ENCODE measurements at places on chromosomes 13 and 19.

DNA sequence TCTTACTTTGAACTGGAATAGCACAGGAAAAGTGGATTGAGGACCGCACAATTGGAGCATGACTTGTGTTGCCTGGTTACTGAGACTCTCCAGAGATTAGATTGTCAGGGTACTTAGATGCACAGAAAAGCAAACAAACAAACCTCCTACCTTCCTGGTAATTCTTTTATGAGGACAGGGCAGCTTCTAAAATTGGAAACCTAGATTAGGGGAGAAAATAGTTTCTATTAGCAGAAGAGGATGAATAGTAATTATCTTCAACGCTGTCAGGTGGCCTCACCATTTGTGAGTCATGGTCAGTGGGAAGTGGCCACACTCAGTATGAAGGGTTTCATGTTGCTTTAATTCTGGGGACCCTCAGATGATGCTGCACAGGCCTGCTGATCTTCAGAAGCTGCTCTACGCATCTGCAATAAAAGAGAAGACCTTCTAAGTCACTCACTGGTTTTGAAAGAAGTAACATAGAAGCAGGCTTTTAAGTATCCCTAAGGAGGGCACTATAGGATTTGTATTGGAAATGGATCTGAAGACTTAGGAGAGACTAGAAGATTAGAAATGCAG, 106.8 kb downstream of the LACC1 start:
- DNase-seq: no peak

DNA sequence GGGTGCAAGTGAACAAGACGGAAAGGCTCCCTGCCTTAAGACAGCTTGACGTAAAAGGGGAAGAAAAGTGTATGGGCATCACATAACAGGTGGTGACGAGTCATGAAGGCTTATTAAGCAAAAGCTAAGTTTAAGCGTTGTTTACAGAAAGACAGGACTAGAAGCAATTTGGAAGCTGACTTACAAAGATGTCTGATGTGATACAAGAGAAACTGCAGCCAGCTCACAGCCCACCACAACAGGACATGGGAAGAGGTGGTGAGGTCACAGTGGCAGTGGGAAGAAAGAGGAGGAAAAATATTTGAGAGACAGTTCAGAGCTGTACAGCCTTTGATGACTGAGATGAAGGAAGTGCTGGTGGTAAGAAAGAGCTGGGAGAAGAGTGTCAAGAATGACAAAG, 181.6 kb downstream of the KLF12 start:
- DNase-seq: no peak

DNA sequence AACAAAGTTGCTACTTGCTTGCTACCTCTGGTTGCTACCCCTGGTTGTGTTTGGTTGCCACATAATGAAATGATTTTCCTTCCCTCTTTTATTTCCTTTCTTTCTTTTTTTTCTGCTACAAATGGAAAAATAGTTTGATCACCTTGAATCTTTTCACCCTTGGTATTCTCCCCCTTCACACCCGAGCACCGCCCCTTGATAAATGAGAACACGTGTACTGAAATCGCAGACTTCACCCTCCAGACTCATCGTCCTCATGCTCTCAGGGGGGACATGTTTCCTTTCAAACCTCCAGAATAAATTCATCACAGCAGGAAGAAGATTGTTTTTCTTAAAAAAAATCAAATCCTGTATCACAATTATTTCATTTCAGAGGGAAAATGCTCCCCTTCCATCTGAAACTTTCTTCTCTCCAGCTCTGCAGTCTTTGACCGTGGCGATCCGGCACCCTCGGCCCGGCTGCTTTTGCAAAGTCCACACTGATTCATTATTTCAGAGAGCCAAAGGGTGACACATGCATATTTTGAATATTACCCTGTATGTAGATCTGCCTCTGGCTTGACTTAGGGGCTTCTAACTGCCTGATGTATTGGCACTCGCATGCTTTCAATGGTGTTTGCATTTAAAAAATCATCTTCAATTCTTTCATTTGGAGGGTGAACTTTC, 222.6 kb upstream of the MAB21L1 start:
- DNase-seq: no peak

DNA sequence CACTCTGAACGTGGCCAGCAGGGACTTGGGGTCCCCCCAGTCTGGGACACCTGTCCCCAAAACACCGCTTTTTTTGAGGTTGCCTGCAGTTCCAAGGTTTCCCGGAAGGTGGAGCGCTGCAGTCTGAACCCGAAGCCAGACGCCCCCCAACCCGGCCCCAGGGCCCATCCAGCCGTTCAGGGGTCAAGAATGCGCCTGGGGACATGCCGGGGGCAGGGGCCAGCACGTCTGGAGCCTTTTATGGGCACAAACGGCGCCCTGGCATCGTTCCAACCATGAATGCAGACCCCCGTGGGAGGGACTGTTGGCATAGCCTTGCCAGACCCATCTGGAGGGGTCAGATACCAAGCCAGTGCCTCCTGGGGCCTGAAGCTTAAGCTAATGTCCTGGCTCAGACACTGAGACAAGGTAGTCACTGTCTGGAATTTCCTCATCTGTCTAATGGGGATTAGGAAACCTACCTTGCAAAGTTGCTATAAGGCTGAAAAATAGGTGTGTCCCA, 6.9 kb downstream of the S1PR5 start:
- no peak for DNase-seq

DNA sequence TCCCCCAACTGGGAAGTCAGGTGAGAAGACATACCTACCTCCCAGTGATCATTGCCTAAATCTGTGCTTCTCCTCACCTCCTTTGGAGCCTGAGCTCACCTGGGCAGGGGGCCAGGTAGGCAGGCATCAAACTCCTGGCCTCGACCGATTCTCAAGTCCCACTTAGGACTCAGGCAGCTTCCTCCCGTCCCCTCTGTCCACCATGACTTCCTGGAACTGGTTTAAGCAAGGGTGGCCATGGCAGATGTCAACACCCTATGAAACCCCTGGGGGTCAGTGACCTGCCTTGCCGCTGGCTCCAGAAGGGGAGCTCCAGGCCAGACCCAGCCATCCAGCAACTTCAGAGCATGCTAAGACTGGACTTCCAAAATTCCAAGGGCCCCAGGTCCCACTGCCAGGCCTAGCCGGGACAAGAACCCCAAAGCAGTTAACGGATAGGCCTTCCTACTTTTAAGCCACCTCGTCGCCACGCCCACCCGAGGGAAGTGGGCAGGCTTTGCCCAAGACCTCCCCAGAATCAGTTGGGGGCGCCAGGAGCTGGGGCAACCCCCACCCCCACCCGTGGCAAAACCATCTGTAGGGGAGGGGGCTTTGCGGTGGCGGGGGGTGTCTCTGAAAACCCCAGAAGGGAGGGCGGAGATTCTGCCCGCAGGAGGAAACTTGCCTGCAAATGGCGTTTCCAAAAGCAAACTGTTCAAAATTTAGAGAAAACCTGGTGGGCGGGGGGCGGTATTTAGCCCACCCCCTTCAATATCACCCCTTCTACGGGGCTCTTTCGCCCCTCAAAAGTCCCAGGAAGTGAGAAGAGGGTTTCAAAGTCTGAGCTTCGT, 657 bp downstream of the PLIN3 start:
- peak; percentile 63 for DNase-seq

DNA sequence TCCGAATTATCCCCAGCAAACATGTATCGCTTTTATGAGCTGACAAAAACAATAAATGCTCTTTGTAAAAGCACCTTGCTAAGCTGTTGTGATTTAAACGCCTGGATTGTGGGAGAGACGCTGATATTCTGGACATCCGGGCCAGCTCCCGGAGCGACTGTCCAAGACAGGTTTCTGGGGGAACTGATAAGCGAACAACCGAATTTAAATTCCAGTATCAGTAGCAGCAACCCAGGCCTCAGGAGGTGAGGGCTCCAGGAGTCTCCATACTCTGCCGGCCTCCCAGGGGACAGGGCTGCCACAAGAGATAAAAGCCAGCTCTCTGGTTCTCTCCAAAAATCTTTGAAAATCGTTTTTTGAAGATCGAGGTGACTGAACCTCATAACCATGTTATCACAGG, 50.3 kb upstream of the VSTM2B start:
- no peak for DNase-seq

DNA sequence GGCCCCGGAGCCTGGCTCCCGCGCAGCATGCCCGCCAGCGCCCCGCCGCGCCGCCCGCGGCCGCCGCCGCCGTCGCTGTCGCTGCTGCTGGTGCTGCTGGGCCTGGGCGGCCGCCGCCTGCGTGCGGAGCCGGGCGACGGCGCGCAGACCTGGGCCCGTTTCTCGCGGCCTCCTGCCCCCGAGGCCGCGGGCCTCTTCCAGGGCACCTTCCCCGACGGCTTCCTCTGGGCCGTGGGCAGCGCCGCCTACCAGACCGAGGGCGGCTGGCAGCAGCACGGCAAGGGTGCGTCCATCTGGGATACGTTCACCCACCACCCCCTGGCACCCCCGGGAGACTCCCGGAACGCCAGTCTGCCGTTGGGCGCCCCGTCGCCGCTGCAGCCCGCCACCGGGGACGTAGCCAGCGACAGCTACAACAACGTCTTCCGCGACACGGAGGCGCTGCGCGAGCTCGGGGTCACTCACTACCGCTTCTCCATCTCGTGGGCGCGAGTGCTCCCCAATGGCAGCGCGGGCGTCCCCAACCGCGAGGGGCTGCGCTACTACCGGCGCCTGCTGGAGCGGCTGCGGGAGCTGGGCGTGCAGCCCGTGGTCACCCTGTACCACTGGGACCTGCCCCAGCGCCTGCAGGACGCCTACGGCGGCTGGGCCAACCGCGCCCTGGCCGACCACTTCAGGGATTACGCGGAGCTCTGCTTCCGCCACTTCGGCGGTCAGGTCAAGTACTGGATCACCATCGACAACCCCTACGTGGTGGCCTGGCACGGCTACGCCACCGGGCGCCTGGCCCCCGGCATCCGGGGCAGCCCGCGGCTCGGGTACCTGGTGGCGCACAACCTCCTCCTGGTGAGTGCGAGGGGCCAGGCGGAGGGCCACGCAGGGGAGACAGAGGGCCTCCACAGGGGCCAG, at the start of gene KL:
Gene KL, plus strand, starts transcription at position 10 of the 909 bp plus-strand sequence. Its CDS starts 18 bp downstream, at position 28.
- DNase-seq: peak; percentile 19

DNA sequence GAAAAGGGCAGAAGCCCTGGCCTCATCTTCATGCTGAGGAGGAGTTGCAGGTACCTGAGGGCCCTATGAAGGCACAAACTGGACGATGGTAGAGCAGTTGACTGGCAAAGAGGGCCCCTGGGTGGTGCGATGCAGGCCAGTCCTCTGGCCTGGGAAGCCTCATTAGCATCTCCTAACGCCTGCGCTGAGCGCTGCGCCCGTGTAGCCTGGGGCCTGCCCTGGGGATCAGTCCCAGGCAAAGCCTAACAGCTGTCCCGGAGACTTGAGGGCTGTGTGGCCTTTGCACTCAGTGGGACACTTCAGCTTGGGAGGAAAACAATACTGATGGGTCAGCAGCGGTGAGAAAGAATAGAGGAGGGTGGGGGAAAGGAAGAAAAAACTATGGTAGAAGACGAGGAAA, 187.7 kb downstream of the RAP2A start:
- no peak for DNase-seq

DNA sequence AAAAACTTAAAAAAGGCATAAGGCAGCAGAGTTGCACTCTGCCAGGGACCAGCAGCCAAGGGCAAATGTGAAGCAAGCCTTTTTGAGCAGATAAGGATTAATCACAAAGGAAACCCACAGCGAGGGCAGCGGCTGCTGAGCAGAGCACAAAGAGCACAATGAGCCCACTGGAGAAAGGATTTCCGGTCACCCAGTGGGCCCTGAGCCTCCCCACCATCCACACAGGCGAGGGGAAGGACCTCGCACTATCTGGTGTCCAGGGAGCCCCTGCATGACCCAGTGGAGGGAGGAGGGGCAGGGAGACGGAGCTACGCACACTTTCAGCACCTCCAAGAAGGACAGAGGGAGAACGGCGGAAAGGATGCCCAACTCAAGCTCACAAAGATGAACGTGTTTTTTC, 40.0 kb downstream of the COL4A1 start:
- no peak for DNase-seq

DNA sequence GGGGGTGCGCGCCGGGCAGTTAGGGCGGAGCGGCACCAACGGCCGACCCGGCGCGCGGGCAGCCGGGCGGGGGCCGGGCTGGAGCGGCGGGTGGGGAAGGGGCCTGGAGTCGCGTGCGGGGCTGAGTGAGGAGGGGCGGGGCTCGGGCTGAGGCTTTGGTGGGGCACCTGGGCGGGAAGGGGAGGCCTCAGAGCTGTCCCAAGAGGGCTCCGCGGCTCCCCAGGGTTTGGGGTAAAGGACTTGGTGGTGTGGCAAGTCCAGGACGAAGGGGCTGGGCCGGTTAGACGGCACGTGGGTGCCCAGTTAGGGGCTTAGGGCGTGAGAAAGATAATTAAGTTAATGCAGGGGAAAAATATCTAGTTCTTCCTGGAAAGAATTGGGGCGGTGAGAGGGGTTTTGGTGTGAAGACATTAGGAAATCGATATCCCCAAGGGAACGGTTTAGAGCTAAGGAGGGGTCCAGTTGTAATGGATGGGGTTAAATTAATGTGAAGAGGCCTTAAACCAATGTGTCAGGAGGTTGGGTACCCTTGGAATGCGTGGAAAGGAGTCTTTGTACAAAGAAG, 496 bp downstream of the ZNF574 start:
- no peak for DNase-seq

- DNase-seq: no peak
These were observed 3.7 kb upstream of the MTRF1 start for GRCh38 chr13:41267106-41267505.

GRCh38 chr19:38452430-38453366, 19.2 kb downstream of the RYR1 start:
- no peak for DNase-seq

- no peak for DNase-seq
These were observed 265.3 kb downstream of the MZT1 start for GRCh38 chr13:72462166-72462565.
